A549 treated with CpdA at 1 μM for 4 hours (cell line): ENCODE measurements at places on chromosomes 2 and 18. TPM values are rescaled to one million over a fixed set of nuclear protein-coding genes. Genes with fewer than 3 reads are reported as not detected.

BARD1 gene
- total RNA-seq, result 4.4 to 12.7 TPM (median 6.2 TPM) in 5 replicates

SLC9A4 gene
- total RNA-seq, result not detected in 5 replicates

ERICH2 gene
- total RNA-seq, result not detected in 5 replicates

CCBE1 gene
- 6.9 to 14.3 TPM (median 8.6 TPM) in 5 replicates for total RNA-seq

DQX1 gene
- total RNA-seq, result 0.09 to 0.22 TPM (median 0.13 TPM) in 5 replicates

SLC25A52 gene
- total RNA-seq, result 0.06 TPM in 1 of 5 replicates, not detected in the others
